Activated T-helper 2 cell treated with anti-CD3 and anti-CD28 coated beads, Interferon-gamma antibody, Interleukin-2, Interleukin-4, amounts not matched to agents 10 μg/mL and 5 μg/mL and 100 μg/mL, durations not matched to agents 14 hours and 24 hours and 36 hours (primary cell): ENCODE measurements at places on chromosomes 2 and 18.

GRCh38 chr2:197327472-197328098 lies 17.0 kb upstream of the ANKRD44 start:
- no peak for DNase-seq

DNA sequence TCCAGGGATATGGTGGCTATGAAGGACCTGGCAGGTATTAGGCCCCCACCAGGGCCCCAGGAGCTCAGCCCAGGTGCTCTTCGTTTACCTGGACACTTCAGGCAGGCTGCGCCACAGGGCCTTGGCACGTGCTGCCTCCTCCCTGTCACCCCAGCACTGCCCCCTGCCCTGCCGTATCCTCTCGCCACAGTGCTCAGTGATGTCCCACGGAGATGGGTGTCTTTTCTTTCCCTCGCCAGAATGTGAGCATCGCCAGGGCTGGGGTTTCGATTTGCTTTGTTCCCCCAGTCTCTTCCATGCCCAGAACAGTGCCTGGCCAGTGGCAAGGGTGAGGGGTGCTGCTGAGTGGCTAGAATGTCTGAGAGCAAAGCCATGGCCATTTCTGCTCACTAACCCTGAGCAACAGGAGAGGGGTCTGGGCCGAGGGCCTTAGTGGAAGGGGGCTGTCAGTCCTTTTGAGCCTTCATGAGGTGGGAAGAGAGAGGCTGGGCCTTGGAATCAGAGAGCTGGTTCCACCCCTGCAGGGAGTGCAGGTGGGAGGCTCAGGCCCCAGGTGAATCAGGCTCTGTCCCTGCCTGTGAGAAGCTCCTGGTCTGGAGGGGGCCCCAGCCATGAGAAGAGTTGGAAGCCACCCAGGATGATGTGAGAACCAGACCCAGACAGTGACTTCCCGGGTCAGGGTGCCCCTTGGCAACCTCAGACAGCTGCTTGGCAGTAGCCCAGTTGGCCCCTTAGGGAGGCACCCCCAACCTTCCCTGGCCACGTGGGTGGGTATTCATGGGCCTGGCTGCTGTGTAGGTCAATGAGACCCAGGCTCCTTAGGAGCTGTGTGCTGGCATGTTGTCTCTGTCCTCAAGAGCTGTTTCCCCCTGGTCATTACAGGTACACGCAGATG lies 129.9 kb upstream of the HS6ST1 start:
- no peak for DNase-seq

GRCh38 chr2:68340226-68341061 lies 20.7 kb upstream of the CNRIP1 start:
- DNase-seq, result no peak

GRCh38 chr18:2982452-2983269 lies 30.3 kb downstream of the LPIN2 start:
- DNase-seq, result no peak

DNA sequence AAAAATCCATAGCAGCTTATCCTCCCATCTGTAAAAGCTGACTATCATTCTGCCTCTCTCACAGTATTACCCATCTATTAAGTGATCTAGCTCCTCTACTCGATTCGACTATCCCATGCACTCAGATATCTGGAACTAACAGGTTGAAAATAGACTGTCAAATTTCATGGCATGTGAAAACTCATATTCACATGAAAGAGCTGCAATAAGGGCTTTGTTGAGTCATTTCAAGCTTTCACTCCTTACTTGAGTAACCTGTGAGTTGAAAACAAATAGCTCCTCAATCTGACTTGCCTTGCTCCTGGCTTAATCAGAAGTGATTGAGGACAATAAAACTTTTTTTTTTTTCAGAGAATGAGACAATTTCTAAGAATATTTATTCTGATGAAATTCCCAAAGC lies 192.4 kb upstream of the ERBB4 start:
- DNase-seq, result no peak

- no peak for DNase-seq
These were observed 383.4 kb downstream of the CBLN2 start for GRCh38 chr18:72160510-72161445.

DNA sequence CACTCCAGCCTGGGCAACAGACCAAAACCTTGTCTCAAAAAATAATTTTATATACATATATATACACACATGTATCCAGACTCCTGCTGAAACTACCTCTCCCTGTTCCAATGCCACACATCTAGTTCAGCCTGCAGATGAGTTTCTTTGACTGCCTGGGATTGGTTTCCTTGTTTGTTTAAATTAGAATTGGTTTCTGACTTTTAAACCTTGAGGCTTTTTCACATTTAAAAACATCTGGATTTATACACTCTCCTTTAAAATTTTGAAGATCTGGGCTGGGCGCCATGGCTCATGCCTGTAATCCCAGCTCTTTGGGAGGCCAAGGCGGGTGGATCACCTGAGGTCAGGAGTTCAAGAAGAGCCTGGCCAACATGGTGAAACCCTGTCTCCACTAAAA lies 21.8 kb upstream of the CXCR1 start:
- DNase-seq, result no peak

GRCh38 chr2:164782323-164782722 lies 59.3 kb downstream of the COBLL1 start:
- DNase-seq, result no peak
